ENCODE measurements at places on chromosomes 16 and 17.

DNA sequence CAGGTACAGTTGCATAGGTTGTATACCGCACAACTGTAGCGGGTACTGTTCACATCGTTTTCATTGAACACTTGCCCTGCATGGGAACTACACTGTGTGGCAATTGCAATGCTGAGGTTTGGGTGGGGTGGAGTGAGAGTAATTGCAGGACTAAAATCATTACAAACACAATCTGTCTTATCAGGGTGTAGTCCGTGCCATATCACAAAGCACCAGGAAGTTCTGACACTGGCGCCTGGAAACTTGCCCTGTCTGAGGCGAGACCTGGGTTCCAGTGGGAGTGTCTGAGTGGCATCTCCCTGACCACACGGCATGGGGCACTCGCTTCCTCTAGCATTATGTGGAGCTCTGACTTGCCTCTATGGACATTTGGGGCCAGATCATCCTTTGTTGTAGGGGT is 153.4 kb downstream of the RGS9 start:
- no peak for DNase-seq

GRCh38 chr17:49031965-49032928 is 35.1 kb downstream of the IGF2BP1 start:
- no peak for DNase-seq

GRCh38 chr17:75504347-75505151 is 10.8 kb downstream of the CASKIN2 start:
- no peak for DNase-seq

DNA sequence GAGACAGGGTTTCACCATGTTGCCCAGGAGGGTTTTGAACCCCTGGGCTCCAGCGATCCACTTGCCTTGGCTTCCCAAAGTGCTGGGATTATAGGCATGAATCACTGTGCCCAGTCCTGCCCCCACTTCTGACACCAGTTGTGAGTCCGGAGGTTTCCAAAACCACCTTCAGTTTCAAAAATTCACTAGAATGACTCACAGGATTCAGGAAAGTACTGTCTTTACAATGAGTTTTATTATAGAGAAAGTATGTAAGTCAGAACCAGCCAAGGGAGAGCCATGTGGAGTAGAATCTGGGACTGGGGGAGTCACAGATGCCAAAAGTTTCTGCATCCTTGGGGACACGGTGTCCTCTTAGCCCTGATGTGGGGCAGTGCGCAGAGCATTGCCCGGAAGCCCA is 55.1 kb downstream of the PLD6 start:
- no peak for DNase-seq

GRCh38 chr17:36510636-36511035 is 24.0 kb downstream of the MYO19 start:
- no peak for DNase-seq

DNA sequence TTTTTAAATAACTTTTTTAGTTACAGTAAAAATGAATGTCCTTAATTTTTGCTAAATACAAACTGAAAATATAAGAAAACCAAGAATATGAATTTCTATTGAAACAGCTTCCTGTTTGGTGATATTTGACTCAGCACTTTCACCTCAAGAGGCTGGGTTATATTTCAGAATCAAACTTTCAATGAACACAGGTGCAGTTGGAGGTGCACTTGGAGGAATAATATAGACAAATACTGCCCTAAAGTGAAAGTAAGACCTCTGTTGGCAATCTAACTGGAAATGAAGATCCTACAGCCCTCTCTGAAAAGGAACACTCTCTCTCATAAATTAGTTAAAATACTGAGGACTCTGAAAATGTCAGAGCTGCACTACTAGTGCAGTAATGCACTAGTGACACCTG is 106.2 kb downstream of the BRIP1 start:
- DNase-seq = no peak

DNA sequence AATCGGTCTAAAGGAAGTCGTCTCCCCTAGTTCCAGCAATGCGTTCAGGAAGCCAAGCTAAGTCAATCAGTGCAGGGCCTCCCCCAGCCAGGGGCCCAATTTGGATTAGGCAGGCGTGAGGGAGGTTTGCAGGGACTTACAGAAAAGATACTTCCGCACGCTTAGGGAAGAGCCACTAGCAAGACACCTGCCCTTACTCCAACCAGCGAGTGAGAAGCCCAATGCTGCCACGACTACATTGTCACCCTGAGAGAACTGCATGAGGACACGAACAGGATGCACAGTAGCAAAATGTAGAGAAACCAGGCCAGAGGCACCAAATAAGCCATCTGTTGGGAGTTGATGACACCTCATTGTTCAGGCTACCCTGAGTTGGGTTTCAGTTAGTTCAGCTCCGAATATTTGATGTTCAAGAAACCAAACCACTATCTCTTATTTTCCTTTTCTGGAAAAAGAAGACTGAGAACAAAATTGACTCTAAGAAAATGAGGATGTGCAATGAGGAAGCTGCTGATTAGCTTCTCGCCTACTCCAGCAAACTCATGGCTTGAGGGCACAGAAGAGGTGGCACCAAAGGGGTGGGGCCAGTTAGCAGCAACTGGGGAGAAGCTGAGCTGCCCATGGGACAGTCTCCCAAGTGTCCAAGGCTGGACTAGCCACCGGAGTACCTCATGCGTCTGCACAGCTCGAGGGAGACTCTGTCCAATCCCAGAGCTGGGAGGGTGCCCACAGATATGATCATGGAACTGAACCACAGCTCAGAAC is 29.3 kb downstream of the TK2 start:
- DNase-seq = peak; percentile 56
